ENCODE measurements at places on chromosomes 7 and 10.

GRCh38 chr7:1121476-1121875, 33.6 kb downstream of the GPER1 start:
- no peaks in the 10 kb centered on the region for H3K36me3 ChIP-seq

DNA sequence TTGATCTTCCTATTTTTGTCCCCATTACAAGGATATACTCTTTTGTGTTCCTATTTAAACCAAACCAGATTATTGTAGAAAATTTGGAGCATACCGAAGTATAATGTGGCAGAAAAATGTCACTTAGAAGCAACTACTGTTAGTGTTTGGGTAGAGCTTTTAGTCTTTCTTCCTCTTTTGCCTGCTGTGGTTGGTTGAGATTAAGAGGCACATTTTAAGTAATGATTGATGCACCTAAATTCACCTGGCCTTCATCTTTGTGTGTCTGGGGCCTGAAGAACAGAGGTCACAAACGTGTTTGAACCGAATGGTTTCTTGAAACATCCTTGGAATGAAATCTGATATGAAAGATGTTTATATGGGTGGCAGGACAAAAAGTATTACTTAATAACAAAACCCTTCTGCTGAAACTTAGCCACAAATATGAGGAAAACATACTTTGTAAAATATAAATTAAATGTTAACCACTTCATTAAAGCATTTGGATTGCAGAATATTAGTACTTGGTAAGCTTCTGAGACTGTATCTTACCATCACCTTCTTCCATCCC, 2.6 kb downstream of the BPGM start:
- no peaks in the 10 kb centered on the region for H3K27me3 ChIP-seq
- no peak for DNase-seq
- no peak overlapping the region for H3K4me3 ChIP-seq
- peaks cover 10% of the 10 kb centered on the region for H3K4me1 ChIP-seq
- no peaks in the 10 kb centered on the region for H3K36me3 ChIP-seq
- H3K27ac ChIP-seq, result no peak overlapping the region

DNA sequence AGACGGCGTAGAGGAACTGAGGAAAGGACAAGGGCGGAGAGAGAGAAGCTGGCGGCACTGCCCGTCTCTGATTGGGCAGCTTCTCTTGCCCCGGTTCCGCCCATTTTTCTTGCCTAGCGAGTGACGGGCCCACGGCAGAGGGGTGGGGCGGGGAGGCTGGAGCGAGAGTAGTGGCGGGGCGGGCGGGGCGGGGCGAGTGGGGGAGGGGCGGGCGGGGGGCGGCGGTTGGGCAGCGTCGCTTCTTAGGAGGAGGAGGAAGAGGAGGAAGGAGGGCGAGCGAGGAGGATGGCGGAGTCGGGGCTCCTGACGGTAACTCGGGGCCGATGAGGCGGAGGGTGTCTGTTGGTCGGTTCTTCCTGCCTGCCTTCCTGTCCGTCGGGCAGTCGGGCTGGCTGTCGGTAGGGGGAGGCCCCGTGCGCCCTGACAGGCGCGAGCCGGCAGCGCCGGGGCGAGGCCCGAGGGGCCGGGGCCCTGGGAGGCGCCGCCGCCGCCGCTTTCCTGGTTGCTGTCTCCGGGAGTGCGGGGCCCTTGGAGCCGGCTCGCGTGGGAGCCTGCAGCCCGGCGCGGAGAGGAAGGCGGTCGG, at the start of gene SHOC2:
Gene SHOC2, plus strand, starts transcription at position 256 of the 583 bp plus-strand sequence. CDS start 44,755 bp downstream, outside the sequence.
- H3K27ac ChIP-seq, result peak within 1 kb of the TSS; percentile 98
- H3K27me3 ChIP-seq, result no peaks in the 10 kb centered on the region
- no peaks in the 10 kb centered on the region for H3K4me1 ChIP-seq
- peak; percentile 100 for DNase-seq

DNA sequence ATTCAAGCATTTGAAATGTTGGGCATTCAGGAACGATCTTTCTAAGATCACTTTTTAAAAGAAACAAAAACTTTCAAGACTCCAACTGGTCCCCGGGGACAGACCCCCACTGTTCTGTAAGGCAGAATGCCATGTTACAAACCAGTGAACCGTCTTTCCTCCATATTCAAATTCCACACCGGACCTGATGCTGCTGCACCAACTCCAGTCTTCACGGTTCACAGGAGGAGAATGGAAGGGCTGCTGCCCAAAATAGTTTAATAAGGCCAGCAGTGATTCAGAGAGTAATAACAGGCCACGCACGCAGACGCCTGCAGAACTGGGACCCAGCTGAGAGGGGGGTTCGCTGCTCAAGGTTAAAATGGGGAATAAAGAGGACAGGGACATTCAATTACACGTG, 47.2 kb downstream of the OSBPL3 start:
- no peaks in the 10 kb centered on the region for H3K36me3 ChIP-seq
- H3K27me3 ChIP-seq, result no peaks in the 10 kb centered on the region
- H3K27ac ChIP-seq, result no peak overlapping the region
- no peak overlapping the region for H3K4me3 ChIP-seq

- no peak for DNase-seq
- no peaks in the 10 kb centered on the region for H3K4me1 ChIP-seq
- H3K36me3 ChIP-seq, result no peaks in the 10 kb centered on the region
These were observed 63.4 kb downstream of the CAV1 start for GRCh38 chr7:116588225-116588624.

GRCh38 chr7:20223356-20223755, 6.2 kb upstream of the MACC1 start:
- no peak overlapping the region for H3K4me3 ChIP-seq
- H3K36me3 ChIP-seq, result no peaks in the 10 kb centered on the region
- no peak overlapping the region for H3K27ac ChIP-seq
- H3K4me1 ChIP-seq, result no peaks in the 10 kb centered on the region

DNA sequence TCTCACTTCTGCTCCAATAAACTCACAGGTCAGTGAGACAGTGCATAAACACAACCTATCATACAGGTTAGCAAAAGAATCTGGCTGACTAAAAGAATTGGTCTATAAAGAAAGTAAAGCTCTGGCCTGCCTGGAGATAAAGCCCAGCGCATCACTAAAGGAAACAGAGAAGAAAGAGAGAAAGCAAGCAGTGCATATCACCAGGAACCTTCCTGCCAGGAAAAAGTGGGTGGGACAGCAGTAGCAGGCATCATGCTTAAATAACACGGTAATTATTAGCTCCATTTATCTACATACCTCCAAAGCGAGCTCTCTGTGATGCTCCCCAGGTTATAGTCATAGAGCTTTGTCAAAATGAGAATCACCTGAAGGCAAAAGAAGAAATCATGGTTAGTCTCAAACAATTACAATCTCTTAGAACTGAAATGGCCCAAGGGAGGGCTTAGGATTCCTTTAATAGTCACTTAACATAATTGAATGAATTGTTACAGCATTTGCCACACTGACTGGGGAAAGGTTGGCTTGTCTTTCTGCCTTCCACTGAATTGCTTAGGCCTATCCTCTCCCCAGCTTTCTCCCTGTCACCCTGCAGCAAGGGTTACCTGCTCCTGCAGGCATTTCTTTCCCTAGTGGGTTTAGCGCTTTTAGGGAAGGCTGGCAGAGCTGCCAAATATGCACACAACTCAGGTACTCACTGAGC, 208.1 kb downstream of the SORCS1 start:
- no peaks in the 10 kb centered on the region for H3K36me3 ChIP-seq
- H3K27me3 ChIP-seq, result no peaks in the 10 kb centered on the region
- H3K27ac ChIP-seq, result no peak overlapping the region
- no peak overlapping the region for H3K4me3 ChIP-seq

- H3K36me3 ChIP-seq, result no peaks in the 10 kb centered on the region
- H3K27ac ChIP-seq, result no peak overlapping the region
- DNase-seq, result no peak
- H3K4me3 ChIP-seq, result no peak overlapping the region
These were observed 101.6 kb downstream of the DYNC2I1 start for GRCh38 chr7:158957921-158958491.

All from tibial artery (tissue), 4 donors.